ENCODE measurements at places on chromosomes 4 and X.
A peak's percentile ranks its signal among the peaks of the same experiment; 100 is the strongest.

GRCh38 chr4:6942238-6942800 is 32.7 kb downstream of the TBC1D14 start:
- peak; percentile 79 for DNase-seq

DNA sequence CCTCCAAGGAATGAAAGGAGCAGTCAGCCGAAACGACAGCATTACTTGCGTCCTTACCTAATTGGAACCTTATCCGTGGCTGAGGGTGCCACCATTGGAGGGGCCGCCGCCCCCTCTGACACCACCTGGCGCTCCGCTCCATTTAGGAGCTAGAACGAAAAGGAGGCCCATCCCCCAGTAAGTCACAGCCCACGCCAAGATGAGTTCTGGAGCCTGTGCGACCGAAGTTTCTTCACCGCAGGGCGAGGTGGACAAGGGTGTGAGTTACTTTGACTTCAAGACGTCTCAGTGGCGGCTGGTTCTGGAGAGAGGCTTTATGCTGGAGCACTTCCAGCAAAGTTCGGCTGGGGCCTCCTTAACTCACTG is 729 bp upstream of the IRF2 start:
- peak; percentile 8 for DNase-seq

DNA sequence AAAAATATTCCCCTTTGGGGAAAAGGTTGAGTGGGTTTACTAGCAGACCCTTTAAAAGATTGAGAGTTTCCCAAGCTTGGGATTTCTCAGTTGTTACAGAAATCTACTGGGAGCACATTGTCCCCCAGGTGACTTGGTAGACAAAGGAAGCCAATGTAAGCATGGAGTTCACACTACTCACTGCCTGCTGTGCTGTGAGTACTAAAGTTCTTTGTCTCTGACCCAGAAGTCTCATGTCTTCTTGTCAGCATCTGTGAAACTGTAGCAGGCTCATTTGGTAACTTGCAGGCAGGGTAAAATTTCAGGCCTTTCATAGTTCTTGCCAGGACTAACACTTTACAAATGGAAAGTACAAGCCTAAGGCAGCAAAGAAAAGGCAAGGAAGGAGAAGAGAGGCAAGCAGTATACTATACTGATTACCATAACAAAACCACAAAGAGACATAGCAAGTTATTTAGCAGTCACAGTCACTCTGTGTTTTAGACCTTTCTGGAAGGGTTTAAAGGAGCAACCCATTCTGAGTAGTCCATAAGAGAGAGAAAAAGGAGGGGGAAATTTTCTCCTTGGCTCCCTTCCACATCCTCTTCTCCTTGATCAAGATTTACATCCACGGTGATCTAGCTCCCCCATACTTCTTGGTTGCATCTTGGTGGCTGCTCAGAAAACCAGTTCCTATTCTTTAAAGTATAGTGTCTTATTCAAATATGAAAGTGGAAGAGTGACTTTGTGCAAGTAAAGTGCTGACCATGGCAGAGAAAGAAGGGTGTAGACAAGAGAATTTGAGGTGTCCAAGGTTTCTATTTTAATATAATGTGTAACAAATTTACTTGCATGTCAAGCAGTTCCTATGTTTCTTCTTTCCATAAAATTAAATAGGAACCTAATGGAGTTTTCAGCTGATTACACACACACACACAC is 160.0 kb upstream of the PDE5A start:
- DNase-seq, result no peak

DNA sequence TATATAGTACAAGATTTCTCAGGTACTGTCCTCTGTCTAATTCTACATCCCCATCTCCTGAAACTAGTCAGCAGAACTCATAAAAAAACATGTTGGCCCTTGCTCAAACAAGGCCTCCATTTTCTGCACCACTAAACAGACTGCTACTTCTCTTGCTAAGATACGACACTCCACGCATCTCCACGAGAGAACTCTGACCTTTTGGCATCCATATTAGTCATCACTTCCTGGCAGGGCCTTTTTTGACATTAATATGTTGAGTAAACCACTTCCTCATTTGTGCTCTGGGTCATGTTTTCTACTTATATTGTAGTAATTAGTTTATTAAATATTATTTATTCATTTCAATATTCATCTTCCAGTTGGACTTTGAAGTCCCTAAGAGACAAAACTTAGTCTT is 65.6 kb downstream of the DCAF8L1 start:
- DNase-seq, result no peak

DNA sequence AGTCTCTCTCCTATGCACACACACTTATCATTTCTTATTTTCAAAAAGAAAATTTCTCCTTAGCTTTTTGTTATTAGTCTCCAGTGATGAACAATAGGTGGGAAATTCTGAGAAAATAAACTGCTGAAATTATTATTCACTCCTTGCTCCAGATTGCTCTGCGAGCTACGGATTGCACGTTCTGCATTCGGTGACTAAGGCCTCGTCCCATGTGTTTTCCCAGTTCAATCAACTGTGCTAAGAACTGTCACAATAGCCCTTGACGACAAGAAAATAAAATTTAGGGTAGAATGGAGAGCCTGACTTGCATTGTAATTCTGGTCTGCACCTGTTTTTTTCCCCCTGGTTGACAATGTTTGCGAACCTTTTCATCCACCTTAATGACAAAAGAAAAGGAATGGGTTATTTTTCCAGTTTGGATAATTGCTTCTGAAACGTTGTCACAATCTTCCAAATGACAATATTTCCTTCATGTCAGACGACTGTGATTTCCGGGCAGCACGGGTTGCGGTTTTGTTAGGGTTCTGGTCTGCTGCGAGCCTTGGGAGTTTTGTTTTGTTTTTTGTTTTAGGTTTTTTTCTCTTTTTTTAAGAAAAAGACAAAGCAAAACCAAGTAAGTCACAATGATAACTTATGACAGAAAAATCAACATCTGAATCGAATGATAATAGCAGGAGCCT is 124.5 kb upstream of the NOCT start:
- DNase-seq, result no peak

DNA sequence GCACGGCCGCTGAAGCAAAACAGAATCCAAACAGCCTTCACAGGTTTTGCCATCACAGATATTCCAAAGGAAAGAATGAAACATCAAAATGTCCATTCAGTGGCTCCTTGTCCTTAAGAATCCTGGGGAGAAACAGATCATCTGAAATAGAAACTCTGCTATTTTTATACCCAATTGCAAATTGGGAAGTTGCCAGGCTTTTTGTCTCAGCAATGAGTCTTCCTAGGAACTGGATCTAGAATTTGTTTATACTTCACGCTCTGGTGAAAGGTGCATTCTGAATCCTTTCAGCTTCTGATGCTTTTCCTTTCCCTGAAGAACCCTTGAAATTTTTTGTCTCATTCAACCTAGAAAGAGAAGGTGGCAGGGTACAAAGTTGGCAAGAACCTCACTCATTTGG is 218.9 kb downstream of the FBXW7 start:
- DNase-seq, result no peak

DNA sequence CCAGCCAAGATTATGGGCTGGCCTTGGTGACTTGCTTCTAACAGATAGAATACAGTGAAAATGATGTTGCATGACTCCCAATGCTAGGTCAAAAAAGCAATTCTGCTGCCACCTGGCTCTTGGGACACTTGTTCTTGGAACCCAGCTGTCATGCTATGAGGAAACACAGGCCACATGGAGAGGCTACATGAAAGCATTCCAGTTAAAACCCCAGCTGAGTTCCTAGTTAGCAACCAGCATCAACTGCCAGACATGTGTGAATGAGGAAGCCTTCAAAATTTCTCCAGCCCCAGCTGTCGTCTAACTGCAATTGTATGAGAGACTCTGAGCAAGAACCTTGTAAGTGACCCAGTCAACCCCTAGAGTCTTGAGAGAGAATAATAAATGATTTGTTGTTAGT is 105.2 kb upstream of the FGF16 start:
- DNase-seq, result no peak

DNA sequence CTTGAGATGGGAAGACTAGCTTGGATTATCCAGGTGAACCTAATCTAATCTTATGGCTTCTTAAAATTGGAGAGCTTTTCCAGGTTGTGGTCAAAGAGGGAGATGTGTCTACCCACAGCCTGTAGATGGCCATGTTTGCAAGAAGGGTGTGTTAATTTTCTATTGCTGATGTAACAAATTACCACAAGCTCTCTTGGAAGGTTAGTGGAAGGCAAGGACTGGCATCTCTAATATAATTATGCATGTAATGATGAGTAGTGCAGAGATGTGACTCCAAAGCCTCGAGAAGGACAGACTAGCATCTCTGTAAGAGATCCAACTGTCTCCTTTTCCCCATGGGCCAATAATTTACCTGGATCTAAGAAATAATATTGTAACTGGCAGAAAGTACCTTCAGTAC is 3.2 kb upstream of the ADH1B start:
- DNase-seq, result no peak

DNA sequence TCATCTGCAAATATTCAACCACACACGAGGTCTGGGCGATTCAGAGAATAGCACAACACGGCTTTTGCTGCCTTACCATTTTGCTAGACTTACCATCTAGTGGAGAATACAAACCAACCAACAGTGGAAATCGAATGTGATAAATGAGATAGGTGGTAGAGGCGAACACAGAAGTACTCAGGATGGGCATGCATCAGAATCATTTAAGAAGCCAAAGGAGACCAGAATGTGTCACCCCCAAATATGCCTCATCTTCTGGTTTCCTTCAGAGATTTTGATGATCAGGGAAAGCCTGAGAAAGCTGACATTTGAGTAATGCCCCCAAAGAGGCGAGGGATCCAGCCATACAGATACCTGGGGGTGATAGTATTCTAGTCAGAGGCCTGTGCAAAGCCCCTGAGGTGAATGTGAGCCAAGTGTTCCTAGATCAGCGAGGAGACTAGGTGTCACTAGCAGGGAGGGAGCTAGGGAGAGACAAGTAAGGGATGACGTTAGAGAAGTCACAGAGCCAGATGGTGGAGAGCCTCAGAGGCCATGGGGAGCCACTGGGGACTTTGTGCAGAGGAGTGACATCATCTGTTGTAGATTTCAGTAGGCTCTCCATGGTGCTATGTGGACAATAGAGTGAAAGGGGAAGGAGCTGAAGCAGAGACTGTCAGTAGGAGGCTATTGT is 1.7 kb downstream of the MTMR1 start:
- no peak for DNase-seq

DNA sequence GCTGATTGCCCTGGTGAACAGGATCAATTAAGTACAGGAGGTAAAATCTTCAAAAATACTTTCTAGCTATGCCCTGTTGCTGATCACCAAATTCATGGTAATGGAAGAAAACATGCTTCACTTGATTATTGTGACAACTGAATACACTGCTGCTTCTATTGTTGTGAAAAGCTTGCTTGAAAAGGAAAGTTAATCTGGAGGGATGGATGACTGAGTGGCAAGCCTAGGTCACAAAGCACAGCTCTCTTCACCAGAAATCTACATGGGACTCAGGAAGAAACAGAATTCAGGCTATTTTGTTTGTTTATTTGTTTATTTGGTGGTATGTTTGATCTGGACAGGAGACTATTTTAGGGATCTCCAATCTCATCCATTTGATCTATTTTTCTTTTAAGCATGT is 182.0 kb downstream of the MGST2 start:
- no peak for DNase-seq

DNA sequence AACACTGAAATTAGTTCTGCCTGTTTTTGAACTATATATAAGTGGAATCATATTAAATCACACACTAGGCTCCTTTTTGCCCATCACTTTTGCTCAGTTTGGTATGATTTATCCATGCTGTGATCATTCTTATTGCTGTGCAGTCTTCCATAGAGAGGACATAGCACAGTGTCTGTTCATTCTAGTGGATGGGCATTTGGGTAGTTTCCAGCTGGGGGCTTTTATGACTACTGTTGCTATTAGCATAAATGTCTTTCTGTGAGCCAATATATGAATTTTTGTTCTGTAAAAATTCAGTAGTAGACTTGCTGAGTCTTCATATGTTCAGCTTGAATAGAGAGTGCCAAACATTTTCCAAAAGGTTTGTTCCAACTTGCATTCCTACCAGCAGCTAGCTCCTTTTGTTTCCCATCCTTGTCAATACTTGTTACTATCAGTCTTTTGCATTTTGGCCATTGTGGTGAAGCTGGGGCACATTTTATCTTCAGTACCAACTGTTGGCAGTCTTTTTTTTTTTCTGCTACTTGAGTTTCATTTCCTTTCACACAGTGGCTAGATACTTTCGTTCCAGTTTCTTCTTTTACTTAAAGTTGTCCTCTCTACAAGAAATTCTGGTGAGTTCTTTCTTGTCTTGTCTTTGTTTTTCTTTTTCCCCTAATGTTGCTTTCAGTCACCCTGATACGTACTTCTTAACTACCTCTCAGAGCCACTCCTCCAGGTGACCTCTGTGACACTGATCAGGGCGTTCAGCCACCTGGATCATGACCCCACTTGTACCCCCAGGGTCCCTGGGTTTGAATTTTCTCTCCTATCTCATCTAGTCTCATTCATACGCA is 87.0 kb downstream of the ANXA3 start:
- DNase-seq, result no peak

DNA sequence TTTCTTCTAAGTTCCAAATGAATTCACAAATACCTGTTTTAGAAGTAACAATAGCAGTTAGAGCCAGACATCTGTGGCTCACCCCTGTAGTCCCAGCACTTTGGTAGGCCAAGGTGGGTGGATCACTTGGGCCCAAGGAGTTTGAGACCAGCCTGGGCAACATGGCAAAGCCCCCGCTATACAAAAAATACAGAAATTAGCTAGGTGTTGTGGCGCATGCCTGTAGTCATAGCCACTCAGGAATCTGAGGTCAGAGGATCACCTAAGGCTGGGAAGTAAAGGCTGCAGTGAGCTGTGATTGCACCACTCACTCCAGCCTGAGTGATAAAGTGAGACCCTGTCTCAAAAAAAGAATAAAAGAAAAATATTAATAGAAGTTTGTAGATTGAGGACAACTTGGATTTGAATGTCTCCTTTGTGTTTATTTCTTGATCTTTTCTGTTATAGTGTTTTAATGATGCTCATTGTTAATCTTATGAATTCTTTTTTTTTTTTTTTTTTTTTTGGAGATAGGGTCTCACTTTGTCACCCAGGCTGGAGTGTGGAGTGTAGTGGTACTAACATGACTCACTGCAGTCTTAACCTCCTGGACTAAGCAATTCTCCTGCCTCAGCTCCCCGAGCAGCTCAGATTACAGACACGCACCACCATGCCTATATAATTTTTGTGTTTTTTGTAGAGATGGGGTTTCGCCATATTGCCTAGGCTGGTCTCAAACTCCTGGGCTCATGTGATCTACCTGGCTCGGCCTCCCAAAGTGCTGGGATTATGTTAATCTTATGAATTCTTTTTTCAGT is 30.7 kb upstream of the RAPGEF2 start:
- no peak for DNase-seq

GRCh38 chr4:153365003-153365402 is 20.5 kb downstream of the MND1 start:
- no peak for DNase-seq

- DNase-seq, result no peak
Observed at GRCh38 chr4:103199009-103199408, 866 bp upstream of the CENPE start.

Data from SW480 (cell line).